Left ventricle myocardium inferior (tissue), 1 donor: ENCODE measurements at places on chromosomes 3 and 15.

GRCh38 chr3:122691195-122691594 is 10.6 kb downstream of the PARP14 start:
- DNase-seq: no peak

DNA sequence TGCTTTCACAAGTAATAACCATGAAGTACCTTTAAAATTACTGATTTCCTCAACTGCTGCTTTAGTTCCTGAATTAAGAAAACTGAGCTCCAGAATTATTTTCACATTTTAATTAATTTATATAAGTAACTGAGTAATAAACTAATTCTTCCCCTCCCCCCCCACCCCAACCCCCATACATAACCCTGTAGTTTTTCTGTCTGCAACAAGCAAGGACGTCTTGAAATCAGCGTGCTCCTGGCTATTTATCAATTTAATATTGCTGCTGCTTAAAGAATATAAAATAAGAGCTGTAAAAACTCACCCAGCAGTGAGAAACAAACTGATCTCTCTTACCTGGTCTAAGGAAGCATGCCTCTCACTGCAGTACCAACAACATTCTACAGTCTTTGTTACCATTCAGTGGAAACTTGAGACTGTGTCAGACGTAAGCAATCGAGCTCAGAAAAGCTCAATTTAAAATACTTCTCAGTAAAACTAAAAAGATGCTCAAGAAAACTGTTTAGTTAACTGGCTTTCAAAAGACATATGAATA is 121.0 kb downstream of the TFDP2 start:
- no peak for DNase-seq

GRCh38 chr3:123688241-123688747 is 103.4 kb upstream of the HACD2 start:
- DNase-seq: no peak

- no peak for DNase-seq
Observed at GRCh38 chr3:58829321-58830000, 162.9 kb upstream of the FAM3D start.

- DNase-seq: no peak
Observed at GRCh38 chr3:115089481-115089880, 57.6 kb downstream of the ZBTB20 start.

GRCh38 chr3:133374708-133375402 is 25.0 kb upstream of the BFSP2 start:
- DNase-seq: no peak

DNA sequence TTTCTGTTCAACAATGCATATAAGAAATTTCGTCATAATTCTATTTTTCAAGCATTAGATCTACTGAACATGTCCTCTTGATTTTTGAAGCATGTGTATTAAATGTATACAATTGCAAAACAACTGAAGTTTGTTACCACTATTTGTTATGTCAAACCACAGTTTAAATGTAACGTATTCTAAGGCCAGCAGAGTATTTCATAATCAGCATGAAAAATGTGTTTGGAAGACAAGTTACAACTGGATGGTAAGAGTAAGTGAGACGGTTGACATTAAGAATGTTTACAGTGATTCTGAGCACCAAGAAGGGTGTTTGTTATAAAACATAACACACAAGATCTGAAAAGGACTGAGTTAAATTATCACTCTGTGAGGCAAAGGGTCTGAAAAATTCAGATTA is 738.4 kb downstream of the PLOD2 start:
- DNase-seq: no peak

- no peak for DNase-seq
Observed at GRCh38 chr15:52657338-52657737, 21.9 kb downstream of the ATOSA start.

DNA sequence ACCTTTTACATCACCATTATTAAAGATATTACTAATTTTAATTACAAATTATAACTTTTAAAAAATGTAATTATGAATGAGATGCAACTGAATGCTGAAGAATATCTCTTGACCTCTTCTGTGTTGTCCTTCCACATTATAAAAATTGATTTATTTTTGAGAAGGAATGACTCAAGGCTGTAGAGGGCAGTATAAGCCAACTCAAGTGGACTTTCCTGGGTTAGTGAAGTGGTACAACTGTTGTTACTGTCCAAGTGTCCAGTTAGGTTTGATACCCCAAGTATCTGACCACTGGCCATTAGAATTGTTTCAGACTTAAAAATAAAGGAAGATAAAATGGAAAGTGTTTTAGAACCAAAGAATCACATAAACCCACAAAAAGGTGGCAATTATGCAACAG is 51.9 kb downstream of the BBX start:
- no peak for DNase-seq

DNA sequence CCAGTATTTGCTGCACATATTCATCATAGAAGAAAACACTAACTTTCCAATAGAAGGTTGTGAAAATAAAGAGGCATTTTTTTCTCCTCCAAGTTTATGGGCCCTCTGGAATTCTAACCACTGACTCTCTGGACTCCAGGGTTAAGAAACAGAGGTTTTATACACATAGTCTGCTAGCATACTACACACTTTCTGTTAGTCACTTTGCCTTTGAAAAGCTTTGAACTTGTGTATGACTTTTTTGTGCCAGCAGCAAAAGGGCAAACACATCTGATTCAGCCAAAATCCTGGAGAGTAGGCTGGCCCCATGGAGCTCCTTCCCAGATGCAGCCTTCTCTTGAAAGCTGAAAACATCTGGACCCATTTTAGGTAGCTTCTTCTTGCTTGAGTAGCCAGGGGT is 6.2 kb downstream of the ZIC4 start:
- no peak for DNase-seq

DNA sequence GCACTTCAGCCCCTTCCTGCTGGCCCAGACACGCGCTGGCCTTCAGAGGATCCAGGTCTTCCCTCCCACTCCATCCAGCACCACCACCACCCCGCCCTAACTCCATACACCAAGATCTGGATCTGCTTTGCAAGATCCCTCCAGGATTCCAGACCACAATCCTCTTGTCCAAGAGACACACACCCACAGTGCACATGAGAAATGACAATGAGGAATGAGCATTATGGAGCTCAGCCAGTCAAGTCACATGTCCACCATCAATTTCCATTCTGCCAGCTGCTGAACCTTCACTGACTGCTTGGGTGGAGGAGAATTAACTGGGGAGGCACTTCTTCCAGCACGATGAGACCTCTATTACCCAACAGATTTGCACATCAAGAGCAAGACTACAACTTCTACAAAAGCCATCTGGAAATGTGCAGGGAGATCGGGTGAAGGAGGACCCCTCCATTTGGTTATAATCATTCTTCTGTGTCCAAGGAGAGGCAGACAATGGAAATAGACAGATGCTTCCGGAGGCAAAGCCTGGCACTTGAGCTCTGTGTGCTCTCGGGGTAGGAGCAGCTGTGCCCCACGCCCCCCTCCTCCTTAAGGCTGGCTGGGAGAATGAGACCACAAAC is 12.3 kb upstream of the SPATA12 start:
- DNase-seq: no peak

DNA sequence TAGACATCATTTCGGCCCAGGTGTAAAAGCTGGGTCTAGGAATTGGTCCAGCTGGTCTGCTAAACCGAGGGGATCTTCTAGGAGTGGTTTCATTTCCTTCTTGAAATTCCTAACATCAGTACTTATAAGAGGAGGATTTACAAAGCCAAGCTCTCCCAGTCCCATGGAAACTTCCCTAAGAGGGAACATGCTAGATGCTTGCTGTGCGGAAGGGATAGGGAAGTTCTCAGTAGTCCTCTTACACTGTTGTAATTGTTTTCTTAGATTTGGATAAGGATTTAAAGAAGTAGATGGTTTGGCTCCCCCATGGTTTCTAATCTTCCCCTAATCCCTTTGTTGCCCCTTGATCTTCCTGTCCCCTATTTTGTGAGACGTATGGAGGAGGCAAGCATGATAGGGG is 89.7 kb upstream of the XCR1 start:
- no peak for DNase-seq

DNA sequence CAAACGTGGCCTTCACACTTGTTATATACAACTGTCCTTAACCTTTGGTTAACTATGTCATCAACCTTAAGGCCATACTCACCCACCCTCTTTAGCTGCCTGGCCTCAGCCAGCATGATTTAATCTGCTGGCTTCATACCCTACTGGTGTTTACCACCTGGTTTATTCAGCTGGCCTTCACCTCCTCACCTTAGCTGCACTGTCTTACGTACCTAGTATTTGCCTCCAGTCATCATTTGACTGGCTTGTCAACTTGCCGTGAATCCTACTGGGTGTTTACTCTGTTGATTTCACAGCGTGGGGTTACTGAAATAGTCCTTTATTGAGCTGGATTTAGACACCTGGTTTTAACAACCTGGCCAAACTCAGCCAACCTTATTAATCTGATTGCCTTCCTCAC is 102.8 kb downstream of the IL12A start:
- DNase-seq: no peak

- DNase-seq: no peak
Observed at GRCh38 chr3:150149651-150150051, 179.0 kb upstream of the PFN2 start.

GRCh38 chr15:33282226-33283020 is 28.3 kb upstream of the RYR3 start:
- DNase-seq: no peak

DNA sequence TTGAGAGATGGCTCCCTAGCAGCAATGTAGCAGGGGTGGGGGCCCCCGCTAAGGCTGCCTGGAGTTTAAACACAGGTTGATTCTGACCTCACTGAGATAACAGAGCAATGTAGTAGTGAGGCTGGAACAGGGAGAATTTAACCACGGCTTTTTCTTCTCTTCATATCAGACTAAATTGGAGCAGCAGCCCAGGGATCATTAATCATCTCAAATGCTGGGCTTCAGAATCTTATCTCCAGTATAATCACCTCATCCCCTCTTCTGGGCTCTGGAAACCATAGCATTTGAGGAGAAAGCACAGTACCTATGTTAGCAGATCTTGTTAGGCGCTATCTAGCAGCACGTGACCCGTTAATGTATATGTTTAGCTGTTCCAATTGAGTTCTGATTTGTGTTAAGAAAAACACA is 25.4 kb upstream of the DET1 start:
- no peak for DNase-seq

DNA sequence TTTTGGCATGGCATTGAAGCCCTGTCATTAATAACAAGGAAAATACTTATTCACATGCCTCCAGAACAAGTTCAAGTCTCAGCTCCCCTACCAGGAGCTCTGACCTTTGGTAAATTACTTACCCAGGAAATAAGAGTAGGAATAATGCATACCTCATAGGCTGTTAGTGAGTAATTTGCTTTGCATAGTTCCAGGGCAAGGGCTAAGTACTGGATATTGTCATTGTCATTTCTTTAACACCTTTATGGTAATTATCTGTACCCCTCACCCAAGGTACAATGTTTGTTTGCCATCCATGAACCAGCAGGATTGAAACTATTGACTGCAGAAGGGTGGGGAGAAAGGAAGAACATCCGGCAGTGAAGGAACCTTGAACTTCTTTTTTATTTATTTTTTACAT is 148.5 kb downstream of the SOX2 start:
- no peak for DNase-seq

DNA sequence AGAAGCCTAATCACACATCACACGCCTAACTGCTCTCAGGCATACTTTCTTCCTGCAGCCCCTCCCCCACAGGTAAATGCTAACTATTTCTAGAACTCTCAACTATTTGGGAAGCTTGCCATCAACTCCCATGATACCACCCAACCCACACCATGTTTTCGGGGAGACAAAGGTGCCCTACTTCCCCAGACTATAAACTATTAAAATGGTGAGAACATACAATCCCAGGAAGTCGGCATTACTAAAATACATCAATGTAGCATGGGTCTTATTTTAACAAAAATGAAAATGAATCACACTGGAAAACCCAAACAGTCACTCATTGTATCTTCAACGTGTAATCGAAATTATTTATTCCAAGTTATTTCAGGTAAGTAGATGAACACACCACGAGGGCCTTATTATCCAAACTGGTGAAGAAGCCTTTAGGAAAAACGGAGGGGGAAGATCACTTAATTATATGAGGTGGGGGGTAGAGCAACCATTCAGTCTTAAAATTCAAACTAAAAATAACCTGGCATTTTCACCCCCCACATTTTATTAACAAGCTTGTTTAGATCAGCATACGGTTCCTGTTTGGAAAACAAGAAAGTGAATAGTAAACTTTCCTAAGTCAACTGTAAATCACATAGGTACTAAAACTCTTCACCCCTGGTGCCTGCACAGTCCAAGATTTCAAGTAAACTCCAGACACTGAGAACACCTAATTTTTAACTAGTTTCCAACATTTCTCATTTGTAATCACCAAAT is 1.9 kb downstream of the TBL1XR1 start:
- no peak for DNase-seq

- no peak for DNase-seq
Observed at GRCh38 chr15:57031605-57032004, 113.2 kb downstream of the TCF12 start.

GRCh38 chr3:57772251-57772650 is 16.1 kb downstream of the SLMAP start:
- no peak for DNase-seq

- no peak for DNase-seq
Observed at GRCh38 chr3:11712646-11713045, 68.9 kb upstream of the VGLL4 start.

DNA sequence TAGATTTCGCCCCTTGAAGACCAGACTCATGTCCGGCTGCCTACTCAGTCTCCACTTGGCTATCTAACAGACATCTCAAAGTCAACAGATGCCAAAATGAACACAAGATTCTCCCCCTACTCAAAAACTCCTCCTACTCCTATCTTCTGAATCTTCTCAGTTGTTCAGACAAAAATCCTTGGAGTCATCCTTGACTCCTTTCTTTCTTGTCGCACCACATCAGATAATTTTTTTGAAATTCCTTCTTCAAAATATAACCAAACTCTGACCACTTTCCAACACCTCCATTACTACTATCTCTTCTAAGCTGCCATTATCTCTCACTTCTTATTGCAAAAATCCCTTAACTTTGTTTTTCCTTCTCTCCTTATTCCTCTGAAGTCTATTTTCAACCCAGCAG is 141.9 kb upstream of the SLC7A14 start:
- DNase-seq: no peak

DNA sequence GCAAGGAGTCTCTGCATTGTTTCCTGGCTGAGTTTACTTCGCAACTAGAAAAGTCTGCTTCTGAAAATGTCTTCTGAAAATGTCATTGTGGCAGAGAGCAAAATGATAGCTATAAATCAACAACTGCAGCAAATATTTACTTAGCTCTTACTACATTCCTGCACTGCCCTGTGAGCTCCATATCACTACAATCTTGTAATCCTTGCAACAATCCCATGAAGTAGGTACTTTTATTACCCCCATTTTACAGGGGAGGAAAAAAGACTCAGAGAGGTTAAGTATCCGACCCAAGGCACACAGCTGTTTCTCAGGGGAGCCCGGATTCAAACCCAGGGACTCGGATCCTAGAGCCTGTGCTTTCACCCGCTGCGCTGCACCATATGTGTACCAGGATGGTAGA is 34.2 kb upstream of the SPTBN5 start:
- no peak for DNase-seq

DNA sequence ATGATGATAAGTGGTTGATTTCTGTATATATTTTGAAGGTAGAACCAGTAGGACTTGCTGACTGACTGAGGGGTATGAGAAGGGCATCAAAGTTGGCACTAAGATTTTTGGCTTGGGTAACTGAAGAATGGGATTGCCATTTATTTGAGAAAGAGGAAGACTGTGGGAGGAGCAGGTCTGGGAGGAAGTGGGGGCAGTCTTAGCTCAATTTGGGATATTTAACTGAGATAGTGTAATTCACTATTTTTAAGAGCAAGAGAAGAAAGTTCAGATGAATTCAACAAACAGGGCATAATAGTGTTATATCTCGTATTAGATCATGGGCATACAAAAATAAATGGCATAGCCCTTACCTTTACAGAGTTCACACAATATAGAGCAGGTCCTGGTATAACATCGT is 1.7 kb downstream of the BUB1B start:
- DNase-seq: no peak

- DNase-seq: no peak
Observed at GRCh38 chr3:160210341-160210740, 14.9 kb upstream of the C3orf80 start.
